ENCODE measurements at places on chromosomes 5 and 9.

DNA sequence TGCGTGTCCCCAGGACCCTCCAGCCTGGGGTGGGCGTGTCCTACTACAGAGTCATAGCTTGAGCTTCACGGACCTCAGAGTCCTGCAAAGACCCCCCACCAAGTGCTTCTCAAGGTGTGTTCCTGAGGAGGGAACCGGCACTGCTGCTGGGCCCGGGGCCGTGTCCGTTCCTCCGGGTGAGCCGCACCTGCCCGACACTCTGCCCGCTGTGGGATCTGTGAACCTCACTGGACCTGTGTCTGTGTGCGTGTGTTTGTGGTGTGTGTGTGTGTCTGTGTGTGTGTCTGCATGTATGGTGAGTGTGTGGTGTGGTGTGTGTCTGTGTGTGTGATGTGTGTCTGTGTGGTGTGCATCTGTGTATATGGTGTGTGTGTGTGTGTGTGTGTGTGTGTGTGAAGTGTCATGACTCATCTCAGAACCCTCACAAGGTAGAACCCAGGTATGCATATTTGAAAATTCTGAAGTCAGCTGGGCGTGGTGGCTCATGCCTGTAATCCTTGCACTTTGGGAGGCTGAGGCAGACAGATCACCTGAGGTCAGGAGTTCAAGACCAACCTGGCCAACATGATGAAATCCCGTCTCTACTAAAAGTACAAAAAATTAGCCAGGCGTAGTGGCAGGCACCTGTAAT is 40.9 kb upstream of the RXRA start:
- DNase-seq = no peak

GRCh38 chr9:35112257-35113020 is 3.2 kb downstream of the ATOSB start:
- DNase-seq = no peak

GRCh38 chr9:115712981-115713380 is 440.6 kb upstream of the PAPPA start:
- no peak for DNase-seq

GRCh38 chr5:109739741-109740728 is 50.3 kb downstream of the MAN2A1 start:
- no peak for DNase-seq

DNA sequence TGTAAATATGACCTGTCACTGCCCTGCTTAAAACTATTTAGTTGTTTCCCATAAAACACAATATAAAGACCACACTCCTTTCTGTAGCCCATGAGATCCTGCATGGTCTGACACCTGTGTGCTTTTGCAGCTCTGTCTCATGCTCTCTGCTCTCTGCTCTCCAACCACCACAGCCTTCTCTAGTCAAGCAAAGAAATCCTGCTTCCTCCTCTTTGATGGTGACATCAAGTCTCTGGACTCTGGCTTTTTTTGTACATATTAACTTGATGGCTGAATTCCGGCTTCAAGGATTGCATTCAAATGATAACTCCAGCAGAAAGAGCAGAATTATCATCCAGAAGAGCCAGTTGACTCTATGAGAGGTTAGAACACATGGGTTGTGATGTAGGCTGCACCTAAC is 58.2 kb downstream of the CHSY3 start:
- DNase-seq = no peak
